ENCODE measurements at places on chromosomes 16 and 17. TPM values are rescaled to one million over a fixed set of nuclear protein-coding genes. Genes with fewer than 3 reads are reported as not detected.
A peak's percentile ranks its signal among the peaks of the same experiment; 100 is the strongest.

The CDK5RAP3 gene
- polyA plus RNA-seq = 147 TPM

The FGF11 gene
- polyA plus RNA-seq = 42.2 TPM

The FAM117A gene
- polyA plus RNA-seq = 6.8 TPM

The LDHD gene
- 9.3 TPM for polyA plus RNA-seq

The TEKT1 gene
- 8.3 TPM for polyA plus RNA-seq

The IL32 gene
- 13.4 TPM for polyA plus RNA-seq

The RBFOX1 gene
- polyA plus RNA-seq = 169 TPM

The MYO15B gene
- polyA plus RNA-seq = 148 TPM

GRCh38 chr16:80007231-80007630, 406.7 kb upstream of the MAF start:
- no peak for DNase-seq

DNA sequence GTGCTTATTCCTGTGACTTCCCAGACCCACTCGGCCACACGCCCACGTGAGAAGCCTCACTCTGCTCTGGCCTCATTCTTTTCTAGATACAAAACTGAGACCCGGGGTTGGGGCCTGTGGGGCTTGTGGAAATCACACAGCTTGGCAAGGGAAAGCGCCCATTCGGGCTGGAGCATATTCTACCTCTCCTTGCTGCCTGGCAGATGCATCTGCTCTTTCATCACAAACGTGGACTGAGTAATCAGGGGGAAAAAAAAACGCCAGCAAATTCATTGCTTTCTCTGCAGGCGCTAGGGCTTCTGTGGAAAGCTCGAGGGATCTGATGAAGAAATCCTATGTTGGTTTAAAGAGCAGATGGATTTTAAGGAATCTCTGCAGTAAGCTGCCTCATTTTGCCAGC, 44.4 kb downstream of the DNAH9 start:
- DNase-seq = no peak

DNA sequence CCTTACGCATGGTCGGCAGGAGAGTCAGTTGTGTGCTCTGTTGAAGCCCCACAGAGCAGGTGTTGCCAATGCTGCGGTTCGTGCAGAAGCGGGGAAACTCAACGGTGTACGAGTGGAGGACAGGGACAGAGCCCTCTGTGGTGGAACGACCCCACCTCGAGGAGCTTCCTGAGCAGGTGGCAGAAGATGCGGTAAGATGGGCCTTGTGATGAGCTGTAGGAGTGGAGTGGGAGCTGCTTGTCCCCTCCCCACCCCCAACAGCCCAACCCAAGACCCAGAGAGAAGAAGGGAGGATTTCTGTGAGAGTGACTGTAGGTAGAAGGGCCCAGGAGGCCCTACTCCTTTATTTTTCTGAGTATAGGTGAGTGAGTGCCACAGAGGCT, 4.9 kb downstream of the CDK5RAP3 start:
- DNase-seq = no peak

- no peak for DNase-seq
Measured at GRCh38 chr17:13152501-13152900, 134.7 kb upstream of the ELAC2 start.

DNA sequence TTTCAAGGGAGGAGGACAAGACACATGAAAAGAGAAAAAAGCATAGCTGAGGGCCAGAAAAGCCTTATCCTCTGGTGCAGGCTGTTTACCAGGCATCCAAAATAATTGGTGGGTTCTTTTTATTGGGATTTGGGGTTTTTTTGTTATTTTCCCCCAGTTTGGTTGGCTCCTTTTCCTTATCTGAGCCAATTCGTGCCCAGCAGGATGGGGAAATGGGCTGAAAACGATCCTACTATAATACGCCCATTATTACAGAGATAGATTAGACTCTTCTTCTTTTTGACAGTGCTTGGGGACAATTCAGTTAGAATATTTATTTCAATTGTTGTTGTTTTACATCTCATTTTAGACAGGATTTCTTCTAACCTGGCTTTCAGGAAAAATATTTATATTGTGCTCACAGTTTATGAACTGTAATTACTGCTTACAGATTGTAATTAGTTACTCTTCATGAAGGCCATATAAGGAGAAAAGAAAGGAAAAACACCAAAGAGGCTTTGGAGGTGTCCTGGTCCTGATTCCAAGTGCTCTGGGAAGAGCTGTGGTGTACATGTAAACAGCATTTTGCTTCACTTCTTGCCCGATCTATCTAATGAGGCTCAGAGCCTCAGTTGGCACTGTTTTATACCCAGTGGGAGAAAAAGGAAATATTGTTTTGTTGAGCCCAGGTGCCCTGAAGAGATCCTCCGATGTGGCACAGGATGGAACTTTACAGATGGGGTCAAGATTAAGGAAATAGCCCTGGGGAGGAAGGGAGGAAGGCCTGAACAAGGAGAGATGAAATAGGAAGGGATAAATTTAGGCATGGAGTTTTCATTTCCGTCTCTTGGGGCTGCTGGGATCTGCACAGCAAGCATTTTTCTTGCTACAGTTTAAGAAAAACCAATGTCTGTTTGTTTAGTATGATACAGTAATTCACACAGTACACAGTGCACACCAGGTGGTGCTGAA, 611 bp upstream of the ANKRD40 start:
- DNase-seq = peak; percentile 55

GRCh38 chr16:87438611-87438985, 46.5 kb downstream of the MAP1LC3B start:
- DNase-seq = no peak

DNA sequence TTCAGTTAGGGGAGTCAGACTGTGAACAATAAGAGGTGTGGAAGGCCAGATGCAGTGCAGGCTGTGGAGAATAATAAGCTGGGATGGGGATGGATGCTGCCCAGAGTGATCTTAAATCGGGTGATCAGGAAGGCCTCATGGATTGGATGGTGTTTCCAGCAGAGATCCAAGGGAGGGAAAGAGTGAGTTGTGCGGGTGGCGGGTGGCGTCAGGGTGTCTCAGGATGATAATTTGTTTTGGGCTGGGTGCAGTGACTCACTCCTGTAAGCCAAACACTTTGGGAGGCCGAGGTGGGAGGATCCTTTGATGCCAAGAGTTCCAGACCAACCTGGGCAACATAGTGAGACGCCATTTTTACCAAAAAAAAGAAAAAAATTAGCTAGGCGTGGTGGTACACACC, 7.9 kb downstream of the CLUAP1 start:
- DNase-seq = no peak

DNA sequence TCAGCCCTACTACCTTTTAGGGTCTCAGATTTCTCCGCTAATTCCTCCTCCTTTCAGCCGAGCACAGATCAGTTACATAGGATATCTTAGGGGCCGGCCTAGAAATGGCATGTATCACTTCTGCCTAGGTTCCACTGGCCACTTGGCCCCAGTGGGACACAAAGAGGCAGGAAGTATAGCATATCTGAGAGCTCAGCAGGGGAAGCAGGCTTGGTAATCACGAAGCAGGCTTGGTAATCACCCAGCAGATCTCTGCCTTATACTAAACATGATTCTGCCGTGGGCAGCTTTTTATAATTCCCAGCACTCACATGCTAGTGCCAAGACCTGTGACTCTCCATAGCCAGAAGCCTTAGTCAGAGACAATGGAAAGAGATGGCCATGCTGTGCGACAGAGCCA, 59.6 kb upstream of the CACNG5 start:
- DNase-seq = no peak

GRCh38 chr17:74798239-74798707, 22.1 kb upstream of the NAT9 start:
- no peak for DNase-seq

DNA sequence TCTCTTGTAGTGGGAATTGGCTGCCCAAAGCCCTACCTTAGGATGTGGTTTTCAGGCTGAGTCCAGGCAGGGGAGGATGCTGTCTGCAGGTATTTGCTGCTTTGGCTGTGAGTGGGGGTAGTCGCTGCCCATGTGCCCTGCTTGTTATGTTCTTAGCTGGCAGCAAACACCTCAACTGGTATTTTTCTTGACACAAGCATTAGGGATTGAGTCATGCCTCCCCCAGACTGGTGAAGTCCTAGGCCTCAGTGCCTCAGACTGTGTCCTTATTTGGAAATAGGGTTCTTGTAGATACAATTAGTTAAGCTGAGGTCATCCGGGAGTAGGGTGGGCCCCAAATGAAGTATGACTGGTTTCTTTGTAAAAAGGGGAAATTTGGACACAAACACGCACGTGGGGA, 808.3 kb upstream of the EEF2KMT start:
- no peak for DNase-seq

DNA sequence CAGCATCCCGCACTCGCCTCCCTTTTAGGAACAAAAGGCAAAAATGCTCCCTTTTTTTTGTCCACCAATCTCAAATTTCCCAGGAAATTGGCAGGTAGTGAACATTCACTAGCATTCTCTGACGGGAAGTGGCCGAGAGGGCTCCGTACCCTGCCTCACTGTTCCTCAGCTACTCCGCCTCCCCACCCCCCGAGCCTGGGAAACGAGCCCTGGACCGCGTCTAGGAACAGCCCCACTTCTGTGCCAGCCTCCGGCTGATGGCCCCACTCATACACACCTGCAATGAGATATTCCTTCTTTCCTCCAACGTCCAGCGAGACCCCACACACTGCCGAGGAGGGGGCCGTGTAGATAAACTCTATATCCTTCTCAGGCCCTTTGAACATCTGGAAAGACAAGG, 30.0 kb upstream of the USP36 start:
- DNase-seq = no peak

DNA sequence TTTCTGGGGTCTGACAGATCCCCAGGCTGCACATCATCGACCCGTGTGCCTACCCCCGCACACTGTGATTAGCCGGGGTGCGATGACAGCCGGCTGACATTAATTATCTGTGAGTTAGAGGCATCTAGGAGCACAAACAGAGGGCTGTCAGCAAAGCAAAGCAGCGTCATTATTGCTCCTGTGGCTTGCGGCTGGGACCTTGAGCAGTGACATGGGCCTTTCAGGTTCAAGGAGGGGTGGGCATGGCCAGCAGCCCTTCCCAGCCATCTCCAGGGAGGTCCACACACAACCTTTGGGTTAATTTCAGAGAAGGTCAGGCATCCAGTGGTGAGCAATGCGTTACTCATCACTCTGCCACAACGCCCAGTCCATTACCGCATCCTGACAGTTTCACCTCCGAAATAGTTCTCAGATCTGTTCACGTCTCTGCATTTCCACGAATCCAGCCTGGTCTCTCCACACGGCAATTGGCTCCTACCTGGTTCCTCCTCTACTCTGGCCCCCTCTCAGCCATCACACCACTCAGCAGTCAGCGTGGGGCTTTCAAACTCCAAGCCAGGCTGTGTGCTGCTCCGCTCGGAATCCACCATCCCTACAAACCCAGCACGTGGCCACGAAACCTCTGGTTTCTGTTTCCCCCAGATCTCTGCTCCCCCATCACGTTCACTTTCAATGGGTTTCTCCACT, 249.7 kb upstream of the C16orf82 start:
- no peak for DNase-seq

- no peak for DNase-seq
Measured at GRCh38 chr17:32931686-32932085, 3.7 kb downstream of the TMEM98 start.

GRCh38 chr17:53420035-53420641, 402.6 kb upstream of the KIF2B start:
- no peak for DNase-seq

DNA sequence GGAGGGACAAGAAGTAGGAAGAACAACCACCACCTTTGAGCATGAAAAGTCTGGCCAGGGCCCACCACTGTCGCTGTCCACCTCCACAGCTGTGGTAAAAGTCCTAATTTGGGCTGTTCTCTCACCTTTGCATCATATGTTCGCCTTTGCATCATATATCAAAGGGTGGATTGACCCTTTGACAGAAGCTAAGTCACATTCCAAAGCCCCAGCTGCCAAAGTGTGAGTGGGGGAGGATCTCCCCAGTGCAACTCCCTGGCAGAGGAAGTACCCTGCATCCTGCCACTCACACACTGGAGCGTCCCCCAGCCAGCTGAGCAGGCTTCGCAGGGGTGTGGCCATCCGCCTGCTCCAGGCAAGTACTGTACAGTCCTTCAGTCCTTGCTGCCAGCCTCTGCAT, 12.7 kb upstream of the SPECC1 start:
- no peak for DNase-seq

DNA sequence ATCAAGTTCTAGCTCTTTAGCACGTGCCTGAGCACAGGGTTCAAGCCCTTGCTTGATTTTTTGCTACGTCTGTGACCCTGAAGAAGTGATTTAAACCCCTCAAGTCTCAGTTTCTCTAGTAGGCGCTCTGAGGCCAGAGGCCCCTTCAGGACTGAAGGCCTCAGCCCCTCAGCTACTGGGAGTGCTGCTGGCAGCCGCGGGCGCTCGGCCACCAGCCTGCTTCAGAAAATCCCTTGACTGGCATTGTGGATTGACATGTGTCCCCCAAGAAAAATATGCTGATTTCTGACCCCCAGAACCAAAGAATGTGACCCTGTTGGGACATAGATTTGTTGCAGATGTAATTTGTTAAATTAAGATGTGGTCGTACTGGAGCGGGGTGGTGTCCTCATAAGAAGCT, 20.2 kb upstream of the WFDC1 start:
- DNase-seq = no peak

- no peak for DNase-seq
Measured at GRCh38 chr17:42704837-42705494, 22.6 kb downstream of the CNTNAP1 start.

GRCh38 chr17:59751955-59752413, 44.5 kb downstream of the VMP1 start:
- DNase-seq = no peak

- no peak for DNase-seq
Measured at GRCh38 chr17:36001862-36002603, 680 bp upstream of the CCL15 start.

Data from spinal cord (tissue), 10 donors.